Left renal pelvis (tissue), 4 donors: ENCODE measurements at places on chromosomes 2 and 18.

GRCh38 chr2:48066000-48066399 is 159.7 kb upstream of the FBXO11 start:
- DNase-seq, result no peak

DNA sequence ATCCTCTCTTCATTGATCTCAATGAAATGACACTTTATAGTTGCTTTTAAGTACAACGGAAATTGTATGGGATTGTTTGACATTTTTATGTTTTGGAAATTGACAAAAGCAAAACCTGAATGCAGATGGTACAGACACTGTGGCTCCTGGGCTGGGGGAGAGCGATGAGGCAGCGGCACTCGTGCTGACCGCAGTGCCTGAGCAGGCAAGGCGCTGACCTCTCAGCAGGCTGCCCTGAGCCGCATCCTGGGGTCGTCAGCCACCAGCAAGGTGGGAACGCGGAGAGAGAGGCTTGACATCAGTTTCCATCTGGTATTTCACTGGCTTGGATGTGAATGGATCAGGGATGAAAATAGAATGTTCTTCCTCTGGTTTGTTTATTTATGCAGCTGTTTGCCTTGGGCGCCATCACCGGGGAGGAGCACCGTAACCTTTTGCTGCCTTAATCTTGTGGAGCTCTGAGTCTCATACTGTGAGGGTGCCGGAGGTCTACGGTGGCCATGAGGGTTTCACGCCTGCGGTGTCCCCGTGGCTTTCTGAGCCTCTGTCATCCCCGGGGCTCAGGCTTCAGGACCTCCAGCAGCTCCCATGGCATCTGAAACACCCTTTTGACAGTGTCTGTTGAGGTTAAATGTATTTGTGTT is 94.8 kb upstream of the TPO start:
- DNase-seq, result no peak

DNA sequence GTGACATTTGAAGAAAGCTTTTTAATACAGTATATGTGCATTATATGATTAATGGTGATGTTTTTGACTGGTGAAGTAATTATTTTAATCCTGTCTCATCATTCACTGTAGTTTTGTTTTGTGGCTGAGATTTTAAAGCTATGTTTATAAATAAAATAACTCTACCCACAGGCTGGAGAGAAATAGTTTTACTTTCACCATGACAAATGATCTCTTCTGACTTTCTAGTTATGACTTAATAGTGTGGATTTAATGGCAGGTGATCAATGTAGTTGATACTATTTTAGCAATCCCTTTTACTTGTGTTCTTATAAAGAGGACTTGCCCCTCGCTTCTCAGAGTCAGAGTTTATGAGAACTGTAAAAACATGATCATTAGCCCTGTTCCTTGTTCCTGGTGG is 289.5 kb upstream of the SIX3 start:
- DNase-seq, result no peak

- DNase-seq, result no peak
These were observed 105.0 kb upstream of the RBBP8 start for GRCh38 chr18:22828171-22828570.

GRCh38 chr2:96120991-96121390 is 4.6 kb upstream of the ADRA2B start:
- DNase-seq, result no peak

- no peak for DNase-seq
These were observed 185.5 kb upstream of the DOK6 start for GRCh38 chr18:69215161-69215560.

DNA sequence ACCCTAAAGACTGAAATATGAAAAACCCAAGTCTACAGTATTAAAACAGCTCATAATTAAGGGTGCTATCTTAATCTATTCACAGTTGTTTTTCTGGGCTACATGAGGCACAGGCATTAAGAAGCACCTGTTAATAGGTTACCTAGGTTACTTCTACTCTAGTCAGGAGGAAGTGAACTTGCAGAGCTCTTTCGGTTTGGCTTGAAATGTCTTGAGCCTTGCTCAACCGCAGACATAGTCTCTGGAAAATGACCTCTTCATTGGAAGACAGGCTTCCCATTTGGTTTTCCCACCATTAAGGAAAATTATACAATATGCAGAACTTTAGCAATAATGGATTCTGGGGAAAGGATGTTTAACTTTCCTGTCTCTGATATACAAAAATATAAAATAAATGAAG is 142.3 kb upstream of the KCNJ3 start:
- DNase-seq, result no peak

GRCh38 chr2:128217671-128218070 is 101.0 kb downstream of the HS6ST1 start:
- no peak for DNase-seq

DNA sequence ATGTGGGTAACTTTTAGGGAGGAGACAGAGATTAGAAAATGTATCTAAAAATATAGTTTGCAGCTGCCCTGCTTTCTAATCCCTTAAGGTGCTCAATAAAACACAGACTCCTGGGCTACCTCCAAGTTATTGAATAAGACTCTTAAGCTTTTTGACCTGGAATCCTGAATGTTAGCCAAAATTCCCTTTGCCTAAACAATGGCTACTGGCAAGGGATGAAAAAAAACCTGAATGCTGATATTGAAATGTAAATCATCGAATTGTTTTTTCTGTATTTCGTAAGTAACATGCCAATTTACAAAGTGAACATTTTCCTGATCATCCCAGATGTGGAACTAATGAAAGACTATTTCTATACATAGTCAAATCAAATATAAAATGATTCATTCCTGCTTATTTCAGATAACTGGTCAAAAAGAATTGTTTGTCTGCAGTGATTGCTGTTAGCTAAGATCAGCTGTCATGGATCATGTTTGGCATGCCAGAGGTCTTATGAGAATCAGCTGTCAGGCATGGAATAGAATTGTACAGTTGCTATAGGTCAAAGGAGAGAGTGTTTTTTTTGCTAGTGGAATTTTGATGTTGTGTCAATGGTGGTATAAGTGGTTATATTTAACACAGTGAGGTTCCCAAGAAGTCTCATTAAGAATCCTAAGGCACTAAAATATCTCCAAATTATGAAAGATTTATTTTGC is 363.6 kb upstream of the CWC22 start:
- no peak for DNase-seq

- DNase-seq, result no peak
These were observed 37.1 kb downstream of the COLEC12 start for GRCh38 chr18:463403-463802.

DNA sequence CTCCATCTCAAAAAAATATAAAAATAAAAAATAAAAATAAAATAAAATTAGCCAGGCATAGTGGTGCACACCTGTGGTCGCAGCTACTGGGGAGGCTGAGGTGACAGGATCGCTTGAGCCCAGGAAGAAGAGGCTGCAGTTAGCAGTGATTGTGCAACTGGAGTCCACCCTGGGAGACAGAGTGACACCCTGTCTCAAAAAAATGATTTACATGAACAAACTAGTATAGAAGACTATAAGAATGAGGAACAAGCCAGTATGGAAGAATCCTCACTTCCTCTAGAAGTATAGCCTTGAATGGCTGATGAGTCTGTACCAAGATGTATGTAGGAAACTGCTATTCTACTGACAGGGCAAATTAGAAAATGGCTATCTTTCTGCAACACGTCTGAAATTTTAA is 10.9 kb downstream of the YES1 start:
- DNase-seq, result no peak

- no peak for DNase-seq
These were observed 30.2 kb downstream of the CABLES1 start for GRCh38 chr18:23165271-23166068.

DNA sequence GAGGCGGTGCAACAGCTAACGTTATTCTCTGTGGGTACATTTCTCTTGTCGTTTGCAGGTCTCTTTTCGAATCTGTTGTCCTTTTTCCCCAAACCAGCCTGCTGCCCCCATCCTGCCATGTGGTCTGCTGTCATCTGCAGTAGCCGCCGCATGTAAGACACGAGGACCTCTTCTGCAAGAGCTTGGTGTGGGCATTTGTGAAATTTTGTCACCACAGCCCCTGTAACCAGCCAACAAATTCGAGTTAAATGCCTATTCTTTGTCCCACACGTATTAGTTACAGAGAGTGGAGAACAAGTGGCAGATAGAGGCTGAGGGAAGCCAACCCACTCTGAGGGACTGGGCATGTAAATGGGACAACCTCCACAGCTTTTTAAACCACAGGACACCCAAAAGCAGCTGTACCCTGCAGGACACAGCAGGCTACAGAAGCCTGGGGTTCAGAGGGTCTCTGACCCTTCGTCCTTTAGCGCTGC is 35.0 kb downstream of the ITGA6 start:
- no peak for DNase-seq

GRCh38 chr2:3433339-3433699 is 53.8 kb downstream of the TRAPPC12 start:
- no peak for DNase-seq

GRCh38 chr18:11553098-11553940 is 56.1 kb upstream of the SLC35G4 start:
- DNase-seq, result peak; percentile 8

GRCh38 chr2:191316246-191316994 is 71.2 kb downstream of the MYO1B start:
- DNase-seq, result no peak

- no peak for DNase-seq
These were observed 120.5 kb downstream of the ZFP36L2 start for GRCh38 chr2:43105586-43106558.

- DNase-seq, result no peak
These were observed 196.4 kb downstream of the ARL4C start for GRCh38 chr2:234300391-234300925.
